ENCODE measurements at places on chromosomes 16 and 17. TPM values are rescaled to one million over a fixed set of nuclear protein-coding genes. Genes with fewer than 3 reads are reported as not detected.

Gene PRAC1
- total RNA-seq: not detected

Gene ATXN1L
- total RNA-seq: 7.5 TPM

Gene TMEM235
- not detected for total RNA-seq

Gene CCL13
- total RNA-seq: 5.8 TPM

Gene ABCC6
- total RNA-seq: 2.3 TPM

Gene DNASE1L2
- total RNA-seq: 0.43 TPM

Gene ATAD5
- total RNA-seq: 0.43 TPM

Gene CHST4
- total RNA-seq: not detected

Gene RCVRN
- 0.37 TPM for total RNA-seq

All from smooth muscle cell of bladder (primary cell).